ENCODE measurements at places on chromosomes 12 and 14.

DNA sequence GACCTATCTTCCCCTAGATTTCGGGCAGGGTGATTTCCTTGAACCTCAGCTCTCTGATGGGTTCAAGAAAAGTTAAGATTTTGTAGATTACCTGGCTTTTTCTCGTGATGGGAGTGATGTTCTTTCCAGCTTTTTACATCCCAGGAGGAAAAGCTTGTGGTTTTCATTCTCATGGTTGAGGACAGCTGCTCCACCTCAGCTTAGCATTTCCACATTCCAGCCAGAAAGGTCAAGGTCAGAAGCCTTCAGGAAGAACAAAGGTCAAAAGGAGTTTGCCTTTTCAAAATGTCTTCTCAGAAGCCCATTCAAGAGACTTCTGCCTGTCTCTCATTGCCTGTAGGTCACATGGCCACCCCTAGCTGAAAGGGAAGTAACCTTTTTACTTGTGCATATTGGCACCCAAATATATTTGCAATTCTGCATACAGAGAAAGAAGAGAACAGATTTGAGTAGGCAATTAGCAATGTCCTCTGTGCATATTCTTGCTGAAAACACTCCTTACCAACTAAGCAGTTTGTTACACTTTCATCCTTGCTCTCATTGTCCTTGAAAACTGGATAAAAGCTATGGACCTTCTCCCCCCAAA, 6.6 kb upstream of the ADGRD1 start:
- DNase-seq, result no peak

GRCh38 chr14:55038708-55039107, 11.7 kb downstream of the SOCS4 start:
- DNase-seq, result no peak

DNA sequence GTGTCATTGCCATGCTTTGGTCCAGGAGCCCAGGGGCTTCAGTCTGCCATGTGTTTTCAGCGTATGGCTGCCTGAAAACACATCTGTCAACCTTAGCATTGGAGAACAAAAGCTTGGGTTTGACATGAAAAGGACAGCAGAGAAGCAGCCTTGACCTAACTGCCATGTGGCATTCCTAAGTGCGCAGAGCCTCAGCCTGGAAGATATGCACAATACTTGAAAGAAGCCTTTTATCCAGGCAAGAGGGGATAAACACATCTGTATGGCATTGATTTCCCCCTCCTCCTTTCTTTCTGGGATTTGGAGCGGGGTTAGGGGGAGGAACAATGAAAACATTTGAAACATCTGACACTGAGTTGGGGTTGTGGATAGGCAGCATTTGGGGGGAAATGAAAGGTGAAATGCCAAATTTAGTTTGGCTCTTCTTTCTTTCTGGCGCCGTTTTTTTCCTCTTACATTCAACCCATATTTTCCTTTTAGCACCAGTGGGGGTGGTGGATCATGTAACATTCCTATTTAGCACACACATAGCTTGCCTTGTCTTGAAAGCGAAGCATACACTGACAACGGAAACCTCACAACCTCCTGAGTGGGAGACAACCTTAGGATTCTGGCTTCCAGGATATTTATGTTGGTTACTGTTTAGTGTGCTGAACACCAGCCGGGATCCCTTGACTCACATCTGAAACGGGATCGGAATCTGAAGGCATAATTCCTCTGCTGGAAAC, 177.0 kb downstream of the C12orf75 start:
- no peak for DNase-seq

DNA sequence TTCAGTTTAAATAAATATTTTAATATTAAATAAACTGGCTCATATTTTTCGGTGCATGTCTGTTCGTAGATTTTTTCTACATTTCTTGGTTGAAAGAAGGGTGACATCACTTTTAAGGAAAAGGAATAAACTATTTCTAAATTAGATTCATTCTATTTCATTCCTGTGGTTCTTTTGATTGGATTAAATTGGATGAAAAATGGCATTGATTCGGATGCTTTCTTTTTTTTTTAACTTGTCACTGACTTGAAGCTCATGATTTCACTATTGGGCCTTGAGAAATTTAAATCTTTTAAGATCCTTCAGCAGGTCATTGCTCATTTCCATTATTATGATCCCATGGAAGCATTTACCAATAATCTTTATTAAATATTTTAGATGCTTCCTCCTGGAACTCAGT, 113.1 kb upstream of the RASSF8 start:
- DNase-seq, result no peak

DNA sequence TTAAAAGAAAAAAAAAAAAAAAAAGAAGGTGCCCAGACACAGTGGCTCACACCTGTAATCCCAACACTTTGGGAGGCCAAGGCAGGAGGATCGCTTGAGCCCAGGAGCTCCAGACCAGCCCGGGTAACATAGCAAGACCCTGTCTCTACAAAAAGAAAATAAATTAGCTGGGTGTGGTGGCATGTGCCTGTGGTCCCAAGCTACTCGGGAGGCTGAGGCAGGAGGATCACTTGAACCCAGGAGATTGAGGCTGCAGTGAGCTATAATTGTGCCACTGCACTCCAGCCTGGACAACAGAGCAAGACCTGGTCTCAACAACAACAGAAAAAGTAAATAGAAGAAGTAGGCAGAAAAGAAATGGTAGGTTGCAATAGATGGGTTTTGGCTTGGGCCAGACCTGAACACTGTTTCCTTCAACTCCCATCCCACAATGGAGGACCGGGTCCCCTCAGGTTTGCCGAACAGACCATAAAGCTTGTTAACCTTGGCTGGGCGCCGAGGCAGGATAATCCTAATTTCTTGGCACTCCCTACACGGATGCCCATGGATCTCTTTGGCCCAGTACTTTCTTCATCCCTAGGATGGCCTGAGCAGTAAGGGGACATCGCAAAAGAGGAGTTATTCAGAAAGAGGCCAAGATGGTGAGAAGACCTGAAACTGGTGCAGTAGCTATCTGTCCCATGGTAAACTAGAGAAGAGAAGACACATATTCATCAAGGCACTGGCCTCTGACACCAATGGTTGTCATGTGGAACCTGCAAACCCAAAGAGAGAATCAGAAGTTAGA, 165.5 kb upstream of the CCND2 start:
- no peak for DNase-seq
